Activated effector memory CD4-positive, alpha-beta T cell treated with Interleukin-2 at 50 U/mL for 16 hours (primary cell): ENCODE measurements at places on chromosomes 11 and 22.
A peak's percentile ranks its signal among the peaks of the same experiment; 100 is the strongest.

GRCh38 chr11:128394431-128395089 is 192.8 kb downstream of the ETS1 start:
- DNase-seq: no peak

- no peak for DNase-seq
Observed at GRCh38 chr11:110990311-110990710, 255.2 kb upstream of the POU2AF2 start.

DNA sequence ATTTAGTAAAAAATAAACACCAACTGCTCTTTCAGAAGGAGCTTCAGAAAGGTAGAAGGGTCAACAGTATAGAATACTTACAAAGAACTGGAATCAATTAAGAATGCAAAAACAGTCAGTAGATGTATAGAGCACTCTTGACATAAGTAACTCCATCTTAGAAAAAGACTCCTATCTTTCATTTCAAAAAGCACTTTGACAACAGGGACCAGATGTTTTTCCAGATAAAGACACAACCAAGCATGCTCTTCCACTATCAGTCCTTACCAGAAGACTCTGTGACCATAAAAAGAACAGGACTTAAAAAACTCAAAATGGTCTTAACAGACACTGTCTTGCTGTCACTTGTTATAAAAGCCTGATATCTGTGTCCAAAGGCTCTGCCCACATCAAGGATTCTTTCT is 5.2 kb downstream of the SLC25A17 start:
- DNase-seq: no peak

- no peak for DNase-seq
Observed at GRCh38 chr22:38911434-38911833, 39.4 kb upstream of the CBX6 start.

GRCh38 chr22:38950527-38951295 is 6.7 kb upstream of the APOBEC3A start:
- DNase-seq: no peak

DNA sequence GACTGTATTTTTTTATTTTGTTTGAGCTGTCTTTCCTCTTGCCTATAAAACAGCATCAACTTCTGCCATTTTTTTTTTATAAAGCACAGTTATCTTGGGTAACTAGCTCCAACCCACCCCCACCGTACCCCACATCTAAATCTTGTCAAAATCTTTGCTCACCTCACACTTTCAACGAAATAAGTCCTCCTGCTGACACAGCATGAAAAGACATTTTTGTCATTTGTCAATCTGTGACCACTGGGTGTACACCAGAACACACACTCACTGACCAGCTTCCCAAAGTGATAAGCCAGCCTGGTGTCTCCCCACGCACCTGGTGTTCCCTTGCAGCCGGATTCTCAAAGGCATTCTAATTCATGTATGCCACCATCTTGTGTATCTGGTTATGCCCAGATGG is 1.7 kb upstream of the TECTA start:
- DNase-seq: no peak

DNA sequence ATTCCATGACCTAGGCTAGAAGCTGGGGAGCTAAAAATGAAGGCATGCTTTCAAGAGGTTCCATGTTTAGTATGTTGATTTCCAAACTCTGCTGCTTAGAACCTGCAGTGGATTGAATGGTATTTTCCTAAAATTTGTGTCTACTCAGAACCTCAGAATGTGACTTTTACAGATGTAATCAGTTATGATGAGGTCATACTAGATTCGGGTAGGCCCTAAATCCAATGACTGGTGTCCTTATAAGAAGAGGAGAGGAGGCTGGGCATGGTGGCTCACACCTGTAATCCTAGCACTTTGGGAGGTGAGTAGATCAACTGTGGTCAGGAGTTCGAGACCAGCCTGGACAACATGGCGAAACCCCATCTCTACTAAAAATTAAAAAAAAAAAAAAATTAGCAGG is 3.5 kb upstream of the FEZ1 start:
- no peak for DNase-seq

DNA sequence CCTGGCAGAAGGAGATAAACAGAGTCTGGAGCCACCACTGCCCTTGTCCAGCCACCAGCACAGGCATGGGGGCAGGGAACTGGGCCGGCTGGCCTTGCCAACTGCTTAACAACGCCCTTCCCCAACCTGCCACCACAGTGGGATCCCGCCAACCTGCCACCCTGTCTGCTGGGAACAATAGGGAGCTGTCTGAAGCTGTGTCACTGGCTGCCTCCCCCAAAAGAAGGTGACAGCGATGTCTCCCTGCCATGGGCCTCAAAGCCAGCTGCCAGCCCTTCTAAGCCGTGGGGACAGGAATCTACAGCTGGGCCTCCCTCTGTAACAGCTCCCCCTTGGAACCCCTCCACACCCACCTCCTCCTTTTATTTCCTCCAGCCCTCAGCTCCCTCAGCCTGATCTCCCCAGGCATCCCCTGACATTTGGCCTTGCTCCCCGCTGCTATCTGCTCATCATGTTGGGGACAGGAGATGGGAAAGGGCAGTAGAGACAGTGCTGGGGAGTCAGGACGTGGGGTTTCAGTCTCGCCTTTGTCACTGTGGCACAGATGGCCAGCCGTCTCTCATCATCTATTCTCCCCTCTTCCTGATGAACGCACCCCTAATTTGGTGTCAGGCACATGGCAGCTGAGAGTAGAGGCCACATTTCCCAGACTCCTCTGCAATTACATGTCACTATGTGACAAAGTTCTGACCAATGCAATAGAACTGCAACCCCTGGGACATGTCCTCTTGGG is 51.3 kb upstream of the PRDM11 start:
- DNase-seq: no peak

- peak; percentile 87 for DNase-seq
Observed at GRCh38 chr11:65422633-65423515, at the start of gene NEAT1. Gene NEAT1, plus strand, starts transcription at chr11:65422798.

- no peak for DNase-seq
Observed at GRCh38 chr11:121575250-121575962, 122.6 kb upstream of the SORL1-AS1 start.

- DNase-seq: no peak
Observed at GRCh38 chr11:129460714-129461113, 85.1 kb downstream of the BARX2 start.

DNA sequence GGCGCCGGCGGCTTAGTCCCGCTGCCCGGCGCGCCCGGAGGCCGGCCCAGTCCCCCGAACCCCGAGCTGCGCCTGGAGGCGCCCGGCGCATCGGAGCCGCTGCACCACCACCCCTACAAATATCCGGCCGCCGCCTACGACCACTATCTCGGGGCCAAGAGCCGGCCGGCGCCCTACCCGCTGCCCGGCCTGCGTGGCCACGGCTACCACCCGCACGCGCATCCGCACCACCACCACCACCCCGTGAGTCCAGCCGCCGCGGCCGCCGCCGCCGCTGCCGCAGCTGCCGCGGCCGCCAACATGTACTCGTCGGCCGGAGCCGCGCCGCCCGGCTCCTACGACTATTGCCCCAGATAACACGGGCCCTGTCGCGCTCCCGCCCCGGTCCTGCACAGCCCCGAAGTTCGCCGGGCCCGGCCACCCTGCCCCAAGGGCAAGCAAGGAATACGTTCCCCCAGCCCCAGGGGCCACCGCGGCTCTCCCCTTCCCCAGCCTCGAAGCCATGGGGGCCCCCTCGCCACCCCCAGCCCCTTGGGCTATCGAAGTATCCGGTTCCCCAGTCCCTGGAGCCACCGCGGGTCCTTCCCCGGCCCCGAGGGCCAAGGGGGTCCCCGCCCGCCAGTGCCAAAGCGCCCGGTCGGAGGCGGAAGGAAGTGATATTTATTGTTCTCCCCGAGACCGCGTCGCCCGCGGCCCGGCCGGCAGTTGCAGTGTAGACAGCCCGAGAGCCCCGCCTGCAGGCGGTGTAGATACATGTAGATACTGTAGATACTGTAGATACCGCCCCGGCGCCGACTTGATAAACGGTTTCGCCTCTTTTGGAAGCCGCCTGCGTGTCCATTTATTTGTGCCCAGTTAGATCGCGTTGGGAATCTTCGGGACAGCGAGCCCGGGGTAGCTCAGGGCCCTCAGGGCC is 6.2 kb downstream of the TBX1 start:
- peak; percentile 12 for DNase-seq

DNA sequence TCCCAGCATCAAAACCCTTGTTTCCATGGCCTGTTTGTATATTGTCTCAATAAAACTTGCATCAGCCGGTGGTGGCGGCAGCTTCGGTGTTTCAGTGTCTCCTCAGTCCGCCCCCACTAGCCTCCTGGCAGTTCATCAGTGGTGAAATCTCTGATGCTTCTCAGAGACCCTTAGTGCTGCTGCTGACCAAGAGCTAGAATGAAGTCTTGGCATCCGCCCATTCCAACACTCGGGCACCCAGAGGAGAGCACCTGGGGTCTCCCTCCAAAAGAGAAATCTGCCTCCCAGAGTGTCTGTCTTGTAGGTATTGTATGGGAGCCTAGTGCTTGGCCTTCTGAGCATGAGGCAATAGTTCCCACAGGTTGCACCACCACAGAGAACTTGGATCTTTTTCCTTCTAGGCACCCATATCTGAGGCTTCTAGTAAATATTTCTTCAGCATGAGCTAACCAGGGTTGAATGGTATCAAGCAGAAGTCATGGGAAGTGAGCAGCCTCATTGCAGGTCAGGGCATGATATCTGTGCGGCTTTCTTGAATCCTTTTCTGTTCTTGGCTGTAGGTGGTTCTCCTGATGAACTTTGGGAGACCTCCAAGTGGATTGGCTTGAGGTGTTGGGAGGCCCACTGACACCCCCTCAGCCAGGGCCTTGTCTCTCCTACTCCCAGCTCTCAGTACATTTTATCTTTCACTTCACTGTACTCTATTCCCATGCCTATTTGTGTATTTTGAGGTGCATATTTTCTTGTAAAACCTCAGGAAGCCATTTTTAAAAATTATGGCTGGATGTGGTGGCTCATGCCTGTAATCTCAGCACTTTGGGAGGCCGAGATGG is 13.2 kb upstream of the AIFM3 start:
- no peak for DNase-seq

- DNase-seq: peak; percentile 73
Observed at GRCh38 chr22:46734830-46735453, 3.1 kb downstream of the CERK start.

GRCh38 chr11:12263141-12263693 is 114.2 kb upstream of the PARVA start:
- DNase-seq: no peak

- DNase-seq: no peak
Observed at GRCh38 chr22:35864545-35865165, 147.0 kb downstream of the APOL5 start.
